ENCODE measurements at places on chromosomes 3 and 15.

GRCh38 chr3:59714066-59714465 lies 664.2 kb upstream of the CFAP20DC start:
- no peak for DNase-seq

- DNase-seq: no peak
These were observed 267.2 kb downstream of the FAM43A start for GRCh38 chr3:194952841-194953241.

DNA sequence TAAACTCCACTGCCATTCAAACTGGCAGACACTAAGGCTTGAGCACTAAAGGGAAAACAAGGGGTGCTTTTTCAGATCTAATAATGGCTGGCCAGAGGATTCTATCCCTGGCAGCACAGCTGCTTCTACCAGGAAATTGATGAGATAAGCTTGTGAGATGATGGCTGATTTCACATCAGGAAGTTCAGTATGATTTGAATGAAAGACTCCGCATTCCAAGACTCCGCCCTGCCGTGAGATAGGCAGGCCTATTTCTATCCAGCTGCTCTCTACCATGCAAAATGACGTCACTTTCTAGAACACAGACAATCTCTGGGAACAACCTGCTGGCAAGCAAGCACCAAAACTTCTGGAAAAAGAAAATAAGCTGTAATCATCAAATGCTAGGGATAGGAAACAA lies 171.8 kb downstream of the WDR76 start:
- DNase-seq: no peak

GRCh38 chr15:69074001-69074842 lies 59.7 kb downstream of the NOX5 start:
- no peak for DNase-seq

DNA sequence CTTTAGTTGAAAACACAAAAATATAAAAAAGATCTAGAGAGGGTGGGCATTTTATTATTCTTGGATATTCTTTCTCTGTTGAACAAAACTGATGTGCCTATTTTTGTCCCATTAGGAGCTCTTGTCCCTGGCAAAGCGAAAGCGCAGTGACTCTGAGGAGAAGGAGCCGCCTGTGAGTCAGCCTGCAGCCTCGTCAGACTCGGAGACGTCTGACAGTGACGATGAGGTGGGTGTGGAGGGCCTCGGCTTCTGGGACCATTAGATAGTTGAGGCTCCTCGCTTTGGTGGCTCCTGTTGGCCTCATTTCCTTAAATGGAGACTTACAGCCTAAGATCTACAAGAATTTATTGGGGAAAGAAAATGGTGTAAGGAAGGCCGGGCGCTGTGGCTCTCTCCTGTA lies 21.3 kb downstream of the RTF1 start:
- DNase-seq: no peak

DNA sequence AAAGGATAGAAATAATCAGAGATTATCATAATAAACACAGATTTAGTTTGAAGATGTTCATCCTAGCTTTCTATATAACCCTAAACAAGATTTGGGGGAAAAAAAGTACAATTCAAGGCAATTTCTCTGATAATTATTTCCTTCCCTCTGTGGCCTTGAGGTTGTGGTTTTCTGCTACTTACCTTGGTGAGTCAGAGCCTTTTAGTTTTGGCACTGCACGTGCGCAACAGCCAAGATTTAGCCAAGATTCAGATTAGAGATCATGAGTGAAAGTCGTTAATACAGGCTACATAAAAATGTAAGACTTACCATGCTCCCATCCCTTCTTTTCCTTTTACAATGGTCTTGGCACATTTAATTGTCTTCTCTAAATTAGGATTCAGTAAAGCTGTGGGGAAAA lies 6.7 kb downstream of the LYZL4 start:
- no peak for DNase-seq

DNA sequence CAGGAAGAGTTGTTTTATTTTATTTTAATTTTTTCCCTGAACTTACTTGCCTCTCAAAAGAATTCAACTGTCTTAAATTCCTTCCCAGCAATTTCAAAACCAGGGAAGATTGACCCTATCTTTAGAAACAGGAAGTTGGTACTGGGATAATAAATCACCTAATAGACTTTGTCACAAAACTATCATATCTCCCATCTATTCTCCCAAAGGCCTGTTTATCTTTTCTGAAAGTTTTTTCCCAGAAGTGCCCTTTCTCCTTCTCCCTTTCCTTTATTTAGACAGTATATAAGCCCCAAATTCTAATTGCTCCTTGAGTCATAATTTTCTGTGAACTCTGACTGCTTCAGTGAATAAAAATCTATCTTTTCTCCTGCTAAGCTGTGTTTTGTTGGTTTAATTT lies 2.9 kb upstream of the RNF7 start:
- no peak for DNase-seq

- DNase-seq: no peak
These were observed 23.6 kb upstream of the C3orf62 start for GRCh38 chr3:49300595-49300994.

- DNase-seq: no peak
These were observed 212.4 kb upstream of the POU1F1 start for GRCh38 chr3:87488765-87489164.

- DNase-seq: no peak
These were observed 17.7 kb upstream of the SENP7 start for GRCh38 chr3:101530686-101531047.

GRCh38 chr3:77001062-77001701 lies 38.7 kb upstream of the ROBO2 start:
- no peak for DNase-seq

DNA sequence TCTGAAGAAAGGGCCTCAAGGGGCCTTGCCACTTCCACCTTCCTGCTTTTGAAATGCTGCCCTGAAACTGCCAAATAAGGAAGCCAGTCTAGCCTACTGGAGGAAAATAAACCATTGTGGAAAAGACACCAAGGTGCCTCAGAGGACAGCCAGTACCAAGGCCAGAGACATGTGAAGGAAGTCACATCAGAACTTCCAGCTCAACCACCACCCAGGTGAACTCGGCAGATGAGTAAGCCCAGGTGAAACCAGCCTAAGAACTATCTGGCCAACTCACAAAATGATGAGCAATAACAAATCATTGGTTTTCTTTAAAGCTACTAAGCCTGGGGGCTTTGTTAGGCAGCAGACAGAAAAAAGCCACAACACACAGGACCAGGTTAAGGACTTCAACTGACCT lies 103.0 kb downstream of the MAGI1 start:
- DNase-seq: no peak

- DNase-seq: no peak
These were observed 168.6 kb downstream of the SHQ1 start for GRCh38 chr3:72679540-72680198.

DNA sequence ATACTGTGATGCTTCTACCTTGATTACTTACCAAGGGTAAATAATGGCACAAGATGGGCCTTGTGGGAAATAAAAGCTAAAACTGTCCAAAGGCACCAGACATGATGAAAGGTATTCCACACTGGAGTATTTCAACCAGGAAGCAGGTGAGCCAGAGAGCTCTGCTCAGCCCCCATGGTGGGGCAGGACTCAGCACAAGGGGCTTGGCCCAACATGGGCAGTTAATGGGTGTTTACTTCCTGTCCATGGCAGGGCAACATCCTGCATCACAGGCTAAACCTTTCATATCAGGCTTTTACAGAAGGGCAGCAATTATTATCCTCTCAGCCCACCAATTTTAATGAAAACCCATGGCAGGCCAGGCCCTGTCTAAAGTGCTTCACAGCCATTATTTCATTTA lies 38.2 kb downstream of the MAGI1 start:
- DNase-seq: no peak

DNA sequence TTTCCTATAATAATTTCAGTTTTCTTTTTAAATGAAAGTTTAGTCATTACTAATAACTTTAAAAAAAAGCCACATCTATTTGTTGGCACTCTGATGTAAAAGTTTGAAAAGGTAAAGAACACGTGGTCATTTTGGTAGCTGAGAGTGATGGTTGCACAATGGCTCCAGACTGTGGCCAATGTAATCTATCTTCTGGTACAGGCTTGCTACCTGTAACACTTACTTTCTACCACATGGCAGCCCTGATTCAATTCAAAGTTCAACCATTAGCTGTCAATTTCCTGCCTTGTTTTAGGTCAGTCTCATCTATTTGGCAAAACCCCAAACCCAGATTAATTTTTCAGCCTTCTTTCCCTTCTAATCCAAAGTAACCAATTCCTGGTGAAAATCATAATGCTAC lies 126.1 kb downstream of the TUSC7 start:
- no peak for DNase-seq

- DNase-seq: no peak
These were observed 254.9 kb upstream of the RASGRP1 start for GRCh38 chr15:38819387-38819950.

- no peak for DNase-seq
These were observed 694.9 kb downstream of the ZBBX start for GRCh38 chr3:166685246-166685645.

GRCh38 chr15:49832511-49832910 lies 211.7 kb downstream of the DTWD1 start:
- DNase-seq: no peak

DNA sequence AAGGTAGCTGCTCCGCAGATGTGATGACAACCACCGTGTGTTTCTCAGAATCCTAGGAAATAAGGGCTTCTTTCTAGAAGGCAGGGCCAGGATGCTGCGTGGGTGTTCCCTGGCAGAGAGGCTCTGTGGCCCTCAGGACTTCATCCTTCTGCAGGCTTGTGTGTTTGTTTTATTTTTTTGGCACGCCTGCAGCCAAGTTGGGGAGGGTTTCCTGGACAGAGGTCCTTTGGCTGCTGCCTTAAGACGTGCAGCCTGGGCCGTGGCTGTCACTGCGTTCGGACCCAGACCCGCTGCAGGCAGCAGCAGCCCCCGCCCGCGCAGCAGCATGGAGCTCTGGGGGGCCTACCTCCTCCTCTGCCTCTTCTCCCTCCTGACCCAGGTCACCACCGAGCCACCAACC lies at the start of gene CLEC3B:
TSS of gene CLEC3B (plus strand) at position 266 of the 400 bp plus-strand sequence. CDS start at position 326, 60 bp downstream.
- DNase-seq: no peak

- no peak for DNase-seq
These were observed 656.0 kb downstream of the MCTP2 start for GRCh38 chr15:94887391-94887790.

- DNase-seq: no peak
These were observed 243.6 kb downstream of the ATP8B4 start for GRCh38 chr15:49875392-49875791.

GRCh38 chr3:33711100-33711499 lies 7.0 kb downstream of the CLASP2 start:
- DNase-seq: no peak

GRCh38 chr3:169769287-169770181 lies at the start of gene ACTRT3:
Gene ACTRT3, minus strand, starts transcription at chr3:169769561. Its CDS starts 41 bp downstream, at chr3:169769520.
- peak; percentile 49 for DNase-seq

Data from CD4-positive, alpha-beta memory T cell (primary cell).